ENCODE measurements at places on chromosomes 3 and 15. TPM values are rescaled to one million over a fixed set of nuclear protein-coding genes. Genes with fewer than 3 reads are reported as not detected.

Gene CILP
- 0.04 TPM for total RNA-seq

- DNase-seq = no peak
Measured at GRCh38 chr3:6825524-6825923, 35.4 kb upstream of the GRM7 start.

DNA sequence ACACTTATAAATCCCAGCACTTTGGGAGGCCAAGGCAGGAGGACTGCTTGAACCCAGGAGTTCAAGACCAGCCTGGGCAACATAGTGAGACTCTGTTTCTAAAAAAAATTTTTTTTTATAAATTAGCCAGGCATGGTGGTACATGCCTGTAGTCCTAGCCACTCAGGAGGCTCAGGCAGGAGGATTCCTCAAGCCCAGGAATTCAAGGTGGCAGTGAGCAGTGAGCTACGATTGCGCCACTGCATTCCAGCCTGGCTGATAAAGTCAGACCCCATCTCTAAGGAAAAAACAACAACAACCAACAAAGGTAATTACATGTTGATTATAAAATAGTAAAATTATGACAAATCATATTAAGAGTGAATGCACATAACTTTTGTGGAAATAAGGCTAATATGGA lies 40.9 kb downstream of the MCCC1 start:
- DNase-seq = no peak

- DNase-seq = no peak
Measured at GRCh38 chr15:64635499-64636495, 139.6 kb downstream of the RBPMS2 start.

DNA sequence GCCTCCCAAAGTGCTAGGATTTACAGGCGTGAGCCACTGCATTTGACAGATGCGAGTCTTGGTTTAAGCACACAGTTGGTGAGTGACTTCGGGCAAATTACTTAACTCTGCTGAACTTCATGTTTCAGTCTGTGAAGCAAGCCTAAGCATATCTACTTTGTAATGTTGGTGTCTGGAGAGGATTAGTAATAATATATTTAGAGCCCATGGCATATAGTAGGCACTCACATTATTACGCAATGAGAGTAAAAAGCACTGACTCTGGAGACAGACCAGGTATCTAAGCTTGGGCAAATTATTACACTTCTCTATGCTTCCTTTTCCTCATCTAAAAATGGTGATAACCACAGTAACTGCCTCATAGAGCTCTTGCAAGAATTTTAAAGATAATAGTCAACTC lies 208.7 kb upstream of the P2RY1 start:
- no peak for DNase-seq

DNA sequence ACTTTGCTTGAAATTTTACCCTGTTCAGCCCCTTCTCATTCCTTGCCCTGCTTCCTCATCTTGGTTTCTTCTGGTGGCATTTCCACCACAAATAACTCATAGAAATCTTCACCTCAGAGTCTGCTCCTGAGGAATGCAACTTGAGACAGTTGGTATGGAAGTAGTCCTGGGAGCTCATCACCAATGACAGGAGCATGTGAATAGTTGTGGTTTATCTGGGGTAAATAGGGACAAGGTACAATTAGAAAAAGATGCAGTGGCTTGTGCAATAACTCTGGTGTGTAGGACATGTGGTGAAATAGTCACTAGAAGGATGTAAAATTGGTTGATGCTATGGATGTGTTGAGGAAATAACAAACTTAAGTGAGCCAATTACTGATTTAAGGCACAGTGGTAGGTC lies 72.7 kb upstream of the CHRNA7 start:
- no peak for DNase-seq

DNA sequence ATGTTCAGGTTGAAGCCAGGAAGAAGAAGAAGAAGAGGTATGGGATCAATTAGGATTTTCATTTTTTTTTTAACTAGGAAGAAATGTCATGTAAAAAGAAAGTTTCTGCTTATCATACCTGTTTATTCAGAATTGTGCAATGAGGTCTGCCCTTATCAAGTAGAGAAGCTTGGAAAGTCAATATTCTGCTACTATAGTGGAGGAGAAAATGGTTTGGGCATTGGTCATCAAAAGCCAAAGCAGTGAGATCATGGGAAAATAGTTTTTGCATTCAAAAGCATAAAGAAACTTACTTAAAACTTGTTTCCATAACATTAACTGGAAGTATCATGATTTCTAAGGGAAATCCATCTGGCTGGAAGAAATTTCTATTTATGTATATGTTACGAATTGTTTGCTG lies 1239.2 kb downstream of the NSUN3 start:
- DNase-seq = no peak

Data from H9 (cell line).